ENCODE measurements at places on chromosomes 3 and 15.

DNA sequence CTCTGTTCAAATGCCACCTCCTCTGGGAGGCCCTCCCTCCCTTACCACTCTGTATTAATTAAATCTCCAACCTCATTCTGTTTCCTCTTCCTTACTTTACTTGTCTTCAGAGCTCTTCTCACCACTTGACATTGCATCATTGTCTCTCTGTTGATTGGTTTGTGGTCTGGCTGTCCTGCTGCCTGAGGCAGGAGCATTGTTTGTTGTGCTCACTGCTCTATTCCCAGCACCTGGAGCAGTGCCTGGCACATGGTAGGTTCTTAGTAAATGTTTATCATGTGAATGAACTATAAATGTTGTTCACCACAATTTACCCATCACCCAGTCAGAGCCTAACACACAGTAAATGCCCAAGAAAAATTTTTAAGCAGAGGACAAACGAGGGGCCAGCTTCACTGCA lies 6.7 kb upstream of the BFSP2 start:
- no peak for DNase-seq

GRCh38 chr3:106249159-106249558 lies 380.3 kb upstream of the CBLB start:
- peak; percentile 7 for DNase-seq

GRCh38 chr3:48847053-48847503 lies 596 bp downstream of the PRKAR2A start:
- DNase-seq: peak; percentile 69

GRCh38 chr3:112773864-112774263 lies 72.8 kb downstream of the CD200R1L start:
- DNase-seq: peak; percentile 91

- DNase-seq: peak; percentile 48
Observed at GRCh38 chr3:174441588-174442301, 417.4 kb upstream of the NAALADL2 start.

- no peak for DNase-seq
Observed at GRCh38 chr3:181358562-181358961, 353.2 kb upstream of the SOX2 start.

DNA sequence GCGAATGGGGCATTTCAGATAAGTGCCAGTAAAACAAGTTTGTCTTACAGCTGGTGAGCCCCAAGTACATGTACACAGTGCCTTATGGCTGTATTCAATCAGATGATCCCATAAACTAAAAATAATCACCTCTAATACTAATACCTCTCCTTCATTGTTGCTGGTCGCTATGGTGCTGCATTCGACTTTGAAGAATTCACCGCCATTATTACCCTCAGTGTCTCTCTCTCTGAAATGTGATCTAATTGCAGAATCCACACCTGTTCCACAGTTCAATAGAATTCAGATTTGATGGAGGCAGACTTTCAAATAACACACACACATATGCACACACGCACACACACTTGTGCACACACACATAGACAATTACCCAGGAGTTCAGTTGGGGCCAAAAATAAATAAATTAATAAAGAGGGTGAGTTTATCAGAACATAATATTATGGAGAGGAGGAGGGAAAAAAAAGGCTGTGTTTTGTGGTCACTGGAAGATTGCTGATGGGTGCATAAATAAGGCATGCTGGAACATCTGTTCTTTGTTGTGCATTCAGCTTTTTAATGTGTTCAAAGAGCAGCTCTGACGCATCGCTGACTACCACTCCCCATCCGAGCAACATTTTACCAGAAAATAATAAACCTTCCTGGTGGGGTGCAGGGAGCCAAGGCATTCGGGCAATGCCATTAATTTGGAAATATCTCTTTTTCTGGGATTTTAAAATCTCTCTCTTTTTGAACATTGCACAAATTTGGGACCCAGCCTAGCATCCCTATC lies 235.7 kb downstream of the SATB1 start:
- no peak for DNase-seq

GRCh38 chr3:94162700-94163099 lies 99.8 kb downstream of the NSUN3 start:
- DNase-seq: peak; percentile 55

DNA sequence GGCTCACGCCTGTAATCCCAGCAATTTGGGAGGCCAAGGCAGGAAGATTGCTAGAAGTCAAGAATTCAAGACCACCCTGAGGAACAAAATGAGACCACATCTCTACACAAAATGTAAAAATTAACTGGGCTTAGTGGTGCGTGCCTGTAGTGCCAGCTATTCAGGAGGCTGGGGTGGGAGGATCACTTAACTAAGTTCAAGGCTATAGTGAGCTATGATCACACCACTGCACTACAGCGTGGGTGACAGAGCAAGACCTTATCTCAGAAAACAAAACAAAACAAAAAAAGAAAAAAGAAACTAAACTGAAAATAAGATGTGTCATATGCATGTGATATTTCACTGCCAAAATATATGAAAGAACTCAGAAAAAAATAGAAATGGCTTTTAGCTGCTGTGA lies 243.3 kb upstream of the CCDC54 start:
- DNase-seq: no peak

DNA sequence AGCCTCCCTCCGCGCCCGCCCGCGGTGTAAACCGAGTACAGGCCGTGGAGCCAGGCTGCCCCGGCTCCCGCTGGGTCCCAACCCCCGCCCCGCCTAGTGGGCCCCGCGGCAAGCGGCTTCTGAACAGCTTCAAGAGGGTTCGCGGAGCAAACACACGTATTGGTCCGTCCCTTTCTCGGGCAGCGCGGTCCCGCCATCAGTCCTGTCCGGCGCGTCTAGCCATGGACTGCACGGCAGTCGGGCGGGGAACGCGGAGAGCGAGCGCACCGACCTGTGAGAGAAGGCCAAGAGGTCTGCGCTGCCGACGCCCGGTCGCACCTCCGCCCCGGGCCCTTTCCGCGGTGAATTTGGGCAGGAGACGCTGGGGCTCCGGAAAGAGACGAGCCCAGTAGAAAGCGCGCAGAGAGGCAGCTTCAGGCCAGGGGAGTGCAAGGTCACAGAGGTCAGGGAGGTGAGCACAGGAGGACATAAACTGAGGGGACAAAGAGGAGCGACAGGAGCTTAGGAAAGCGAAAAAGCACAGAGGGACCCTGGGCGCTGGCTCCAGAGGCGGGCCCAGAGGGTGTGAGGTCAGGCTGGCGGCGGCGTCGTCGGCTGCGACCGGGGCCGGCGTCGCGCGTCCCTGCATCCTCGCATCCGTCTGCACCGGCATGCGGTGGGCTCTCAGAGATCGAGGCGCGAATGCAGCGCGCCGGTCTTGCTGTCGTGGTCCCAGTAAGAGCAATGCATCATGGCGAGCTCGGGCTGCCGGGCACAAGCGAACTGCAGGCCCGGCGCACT lies 1.8 kb downstream of the FOXL2 start:
- no peak for DNase-seq

- DNase-seq: no peak
Observed at GRCh38 chr3:15330031-15330596, 2.3 kb downstream of the SH3BP5 start.

- DNase-seq: no peak
Observed at GRCh38 chr15:83855956-83856355, 202.0 kb downstream of the ADAMTSL3 start.

DNA sequence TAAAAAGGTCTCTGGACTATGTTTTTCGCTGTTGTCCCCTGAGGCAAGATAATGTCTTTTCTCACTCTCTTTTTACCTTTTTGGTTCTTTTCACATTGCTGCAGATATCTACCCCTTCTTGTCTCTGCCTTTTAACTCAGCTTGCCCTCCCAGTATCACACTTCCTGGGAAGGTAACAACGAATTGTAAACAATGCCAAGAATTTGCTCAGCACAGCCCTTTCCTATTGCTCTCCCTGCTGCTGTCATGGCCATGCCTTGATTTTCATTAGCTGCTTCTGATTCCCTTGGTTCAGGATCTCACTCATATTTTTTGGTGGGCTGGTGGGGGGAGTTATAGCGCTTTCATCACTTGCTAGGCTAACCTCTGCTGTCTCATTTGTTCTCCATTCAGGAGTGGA lies 123.1 kb upstream of the DPH6 start:
- no peak for DNase-seq

- DNase-seq: no peak
Observed at GRCh38 chr15:22794621-22795167, 8.2 kb downstream of the NIPA1 start.

- no peak for DNase-seq
Observed at GRCh38 chr3:97264180-97264579, 449.8 kb downstream of the EPHA6 start.

DNA sequence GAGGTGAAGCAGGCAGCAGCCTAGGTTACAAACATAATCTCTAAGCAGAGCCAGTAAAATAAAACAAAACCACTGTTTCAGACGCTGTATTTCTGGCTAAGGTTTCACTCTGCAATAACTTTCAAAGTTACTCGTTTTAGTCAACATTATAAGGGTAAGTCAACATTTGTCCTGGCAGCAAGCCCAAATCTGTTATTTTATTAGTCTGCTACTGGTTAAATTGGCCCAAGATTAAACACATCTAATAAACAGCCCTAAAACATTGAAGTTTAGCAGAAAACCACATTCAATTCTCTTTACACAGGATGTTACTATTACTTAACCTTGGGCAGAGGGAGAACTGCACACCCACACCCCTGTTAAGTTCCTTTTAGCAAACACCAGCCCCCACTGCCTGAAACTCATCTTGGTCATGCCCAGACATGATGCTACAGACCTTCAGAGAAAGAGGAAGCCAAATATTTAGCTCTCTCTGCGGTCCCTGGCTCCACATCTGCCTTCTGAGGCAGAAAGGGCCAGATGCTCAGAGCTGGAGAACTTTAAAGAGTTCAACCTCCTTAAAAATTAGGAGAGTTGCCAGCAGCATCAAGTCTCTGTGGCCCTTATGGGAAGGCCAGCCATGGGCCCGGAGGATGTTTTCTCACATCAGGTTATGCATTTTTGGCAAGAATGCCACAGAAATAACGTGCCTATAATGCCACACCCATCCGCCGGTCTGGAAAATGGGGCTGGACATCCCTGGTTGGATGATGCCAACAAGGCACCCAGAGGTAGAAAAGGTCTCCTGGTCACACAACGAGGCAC lies 17.9 kb downstream of the ARHGEF3 start:
- DNase-seq: peak; percentile 61

- DNase-seq: peak; percentile 85
Observed at GRCh38 chr3:161274691-161275298, 53.7 kb downstream of the NMD3 start.

Data from HT-29 (cell line).